Activated CD8-positive, alpha-beta memory T cell treated with anti-CD3 and anti-CD28 coated beads for 4 hours (primary cell): ENCODE measurements at places on chromosomes 3 and 15.

GRCh38 chr3:117735481-117736101, 1026.0 kb downstream of the TUSC7 start:
- DNase-seq: no peak

DNA sequence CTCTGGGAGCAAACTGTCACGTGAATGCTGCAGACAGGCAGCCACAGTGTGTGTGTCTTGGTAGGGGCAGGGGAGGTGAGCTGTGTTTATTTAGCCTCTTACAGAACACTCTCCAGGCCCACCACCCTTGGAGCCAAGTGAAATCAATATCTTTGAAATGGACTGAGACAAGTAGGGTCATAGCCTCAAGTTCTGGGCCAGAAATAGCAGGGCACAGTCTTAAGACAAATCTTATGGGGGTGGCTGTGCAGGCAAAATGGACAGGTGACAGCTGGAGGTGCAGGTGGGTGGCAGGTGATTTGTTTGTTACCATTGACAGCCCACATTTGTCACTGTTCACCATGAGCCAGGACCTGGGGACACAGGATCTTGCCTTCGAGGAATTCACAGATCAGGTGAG, 93.6 kb upstream of the NMNAT3 start:
- DNase-seq: no peak

DNA sequence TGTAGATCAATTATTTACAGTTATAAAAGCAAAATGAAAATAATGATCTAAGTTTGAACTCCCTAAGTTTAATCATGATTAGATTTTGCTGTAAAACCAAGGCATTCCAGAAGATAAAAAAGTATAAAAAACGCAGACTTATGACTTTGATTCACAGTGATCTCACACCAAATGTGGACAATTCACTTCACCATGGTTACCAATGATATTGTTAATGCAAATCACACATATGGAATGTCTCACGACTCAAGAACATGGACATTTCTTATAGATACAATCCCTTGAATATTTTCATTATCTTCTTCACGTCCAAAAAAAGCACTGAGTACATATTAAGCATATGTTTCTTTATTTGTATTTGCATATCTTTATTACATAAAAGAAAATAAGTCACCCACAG, 1054.2 kb downstream of the NAALADL2 start:
- no peak for DNase-seq

GRCh38 chr3:172210355-172210754, 171.0 kb downstream of the FNDC3B start:
- DNase-seq: no peak

- no peak for DNase-seq
Observed at GRCh38 chr3:186172353-186172752, 63.5 kb upstream of the ETV5 start.

- DNase-seq: peak; percentile 30
Observed at GRCh38 chr3:32238453-32239306, at the start of gene CMTM8. TSS of gene CMTM8 (plus strand) at chr3:32238680. CDS start at chr3:32238973, 293 bp downstream.

DNA sequence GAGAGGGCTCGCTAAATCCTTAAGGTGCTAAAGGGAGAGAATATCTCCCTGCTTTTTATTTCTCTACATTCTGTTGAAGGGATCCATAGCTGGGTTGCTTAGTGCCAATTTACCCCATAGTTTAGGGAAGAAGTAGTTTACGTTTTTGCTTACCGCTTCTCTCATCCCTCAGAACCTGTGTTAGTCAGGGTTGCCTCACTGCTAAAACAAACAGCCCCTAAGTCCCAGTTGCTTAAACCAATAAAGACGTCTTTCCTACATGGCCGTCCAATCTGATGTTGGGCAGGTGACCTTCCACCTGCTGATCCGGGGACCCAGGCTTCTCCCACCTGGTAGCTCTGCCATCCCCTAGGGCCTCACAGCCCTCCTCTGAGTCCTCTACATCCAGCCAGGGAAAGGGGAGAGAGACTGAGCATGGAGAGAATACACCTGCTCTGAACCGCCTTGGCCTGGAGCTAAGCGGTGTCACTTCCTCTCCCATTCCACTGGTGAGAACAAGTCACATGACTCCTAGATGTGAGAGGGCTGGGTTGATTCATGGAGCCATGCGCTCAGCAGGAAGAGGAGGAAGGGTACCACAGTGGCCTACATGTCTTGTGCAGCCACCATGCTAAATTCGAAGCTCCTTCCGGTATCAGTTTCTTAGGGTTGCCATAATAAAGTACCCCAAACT, 26.3 kb downstream of the DNASE1L3 start:
- DNase-seq: no peak

DNA sequence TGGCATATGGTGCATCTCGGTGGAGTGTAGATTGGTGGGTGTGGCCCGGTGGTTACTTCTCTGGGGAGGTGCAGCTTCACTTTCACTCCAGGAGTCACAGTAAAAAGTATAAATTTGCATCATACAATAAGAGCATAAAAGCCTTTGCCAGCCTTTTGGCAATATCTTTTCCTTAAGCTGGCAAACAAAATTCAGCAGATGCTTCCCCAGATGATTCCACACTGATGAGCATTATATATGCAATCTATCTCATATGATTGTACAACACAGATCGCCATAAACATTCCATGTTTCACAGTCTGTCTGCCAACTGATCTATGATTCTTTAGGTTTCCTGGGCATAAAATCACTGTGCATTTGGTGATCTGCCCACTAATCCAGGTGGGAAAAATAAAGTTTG, 120.2 kb upstream of the ALCAM start:
- DNase-seq: no peak

- DNase-seq: no peak
Observed at GRCh38 chr3:16290827-16291196, 25.8 kb downstream of the OXNAD1 start.

DNA sequence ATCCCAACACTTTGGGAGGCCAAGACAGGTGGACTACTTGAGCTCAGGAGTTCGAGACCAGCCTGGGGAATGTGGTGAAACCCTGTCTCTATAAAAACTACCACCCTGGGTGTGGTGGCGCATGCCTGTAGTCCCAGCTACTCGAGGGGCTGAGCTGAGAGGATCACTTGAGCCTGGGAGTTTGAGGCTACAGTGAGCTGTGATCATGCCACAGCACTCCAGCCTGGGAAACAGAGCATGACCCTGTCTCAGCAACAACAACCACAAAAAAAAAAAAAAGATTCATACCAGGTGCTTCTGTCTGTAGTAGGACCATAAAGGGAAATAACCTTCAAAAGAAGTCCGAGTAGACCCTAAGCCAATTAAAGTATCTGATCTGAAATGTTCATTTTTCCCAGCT, 94.5 kb downstream of the SERPINI1 start:
- DNase-seq: no peak

DNA sequence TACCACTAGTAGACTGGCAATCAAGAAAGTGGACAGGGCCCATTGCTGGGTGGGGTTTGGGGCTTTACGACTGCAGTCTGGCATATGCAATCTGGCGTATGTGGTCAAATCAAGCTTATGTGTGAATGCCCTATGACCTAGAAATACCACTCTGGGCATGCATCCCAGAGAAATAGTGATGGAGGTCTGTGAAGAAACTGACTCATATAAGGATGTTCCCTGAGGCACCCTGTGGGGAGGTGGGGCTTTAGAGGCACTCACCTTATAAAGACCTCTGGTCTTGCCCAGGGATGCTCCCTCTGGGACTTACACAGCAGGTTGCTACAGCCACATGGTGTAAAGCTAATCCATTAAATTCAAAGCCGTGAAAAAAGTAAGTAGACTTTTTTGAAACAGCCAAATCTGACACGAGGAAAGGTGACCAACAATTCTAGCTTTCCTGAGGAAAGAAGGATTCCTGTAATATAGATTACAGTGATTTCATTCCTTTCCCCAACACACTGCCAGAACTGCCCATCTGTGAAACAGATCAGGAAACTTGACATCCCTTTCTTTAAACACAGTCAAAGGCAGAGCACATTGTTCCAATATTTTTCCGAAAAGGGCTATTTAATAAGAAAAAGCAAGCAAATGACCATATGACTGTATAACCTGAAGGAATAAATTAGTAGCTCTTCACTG, 13.6 kb downstream of the RARRES1 start:
- DNase-seq: no peak

DNA sequence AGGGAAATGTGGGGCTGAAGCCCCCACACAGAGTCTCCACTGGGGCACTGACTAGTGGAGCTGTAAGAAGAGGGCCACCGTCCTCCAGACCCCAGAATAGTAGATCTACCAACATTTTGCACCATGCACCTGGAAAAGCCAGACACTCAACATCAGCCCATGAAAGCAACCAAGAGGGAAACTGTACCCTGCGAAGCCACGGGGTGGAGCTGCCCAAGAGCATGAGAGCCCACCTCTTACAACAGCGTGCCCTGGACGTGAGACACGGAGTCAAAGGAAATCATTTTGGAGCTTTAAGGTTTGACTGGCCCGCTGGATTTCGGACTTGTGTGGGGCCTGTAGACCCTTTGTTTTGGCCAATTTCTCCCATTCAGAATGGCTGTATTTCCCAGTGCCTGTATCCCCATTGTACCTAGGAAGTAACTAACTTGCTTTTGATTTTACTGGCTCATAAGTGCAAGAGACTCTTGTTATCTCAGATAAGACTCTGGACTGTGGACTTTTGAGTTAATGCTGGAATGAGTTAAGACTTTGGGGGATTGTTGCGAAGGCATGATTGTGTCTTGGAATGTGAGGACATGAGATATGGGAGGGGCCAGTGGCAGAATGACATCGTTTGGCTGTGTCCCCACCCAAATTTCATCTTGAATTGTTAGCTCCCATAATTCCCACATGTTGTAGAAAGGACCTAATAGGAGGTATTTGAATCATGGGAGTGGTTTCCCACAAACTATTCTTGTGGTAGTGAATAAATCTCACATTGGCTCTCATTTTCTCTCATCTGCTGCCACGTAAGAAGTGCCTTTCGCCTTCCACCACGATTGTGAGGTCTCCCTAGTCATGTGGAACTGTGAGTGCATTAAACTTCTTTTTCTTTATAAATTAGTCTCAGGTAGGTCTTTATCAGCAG, 105.8 kb downstream of the CBLB start:
- DNase-seq: no peak

GRCh38 chr3:190886945-190887344, 24.5 kb upstream of the GMNC start:
- DNase-seq: no peak

- DNase-seq: no peak
Observed at GRCh38 chr3:30894521-30895251, at the start of gene GADL1. TSS of gene GADL1 (minus strand) at chr3:30894661. CDS start at chr3:30894614, 47 bp downstream.

- DNase-seq: no peak
Observed at GRCh38 chr3:65793495-65794200, 245.1 kb downstream of the MAGI1 start.

DNA sequence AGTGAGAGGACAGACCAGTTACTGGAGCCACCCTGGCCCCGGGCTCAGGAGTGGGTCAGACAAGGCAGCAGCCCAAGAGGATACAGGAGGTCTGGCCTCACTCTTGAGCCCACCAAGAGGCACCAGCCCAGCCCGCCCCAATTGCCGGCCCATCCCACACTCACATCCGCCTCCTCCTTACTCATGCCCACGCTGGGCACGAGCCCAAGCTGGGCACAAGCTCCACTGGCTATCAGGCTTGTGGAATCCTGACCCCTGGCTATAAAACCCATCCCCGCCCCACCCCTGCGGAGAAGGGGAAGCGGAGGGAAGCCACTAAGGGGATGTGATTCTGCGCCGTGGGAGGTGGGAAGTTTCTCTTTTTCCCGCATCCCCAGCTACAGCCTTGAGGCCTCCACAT, 25.9 kb downstream of the ADCY5 start:
- no peak for DNase-seq

GRCh38 chr3:34361921-34362320, 563.5 kb downstream of the PDCD6IP start:
- DNase-seq: no peak

DNA sequence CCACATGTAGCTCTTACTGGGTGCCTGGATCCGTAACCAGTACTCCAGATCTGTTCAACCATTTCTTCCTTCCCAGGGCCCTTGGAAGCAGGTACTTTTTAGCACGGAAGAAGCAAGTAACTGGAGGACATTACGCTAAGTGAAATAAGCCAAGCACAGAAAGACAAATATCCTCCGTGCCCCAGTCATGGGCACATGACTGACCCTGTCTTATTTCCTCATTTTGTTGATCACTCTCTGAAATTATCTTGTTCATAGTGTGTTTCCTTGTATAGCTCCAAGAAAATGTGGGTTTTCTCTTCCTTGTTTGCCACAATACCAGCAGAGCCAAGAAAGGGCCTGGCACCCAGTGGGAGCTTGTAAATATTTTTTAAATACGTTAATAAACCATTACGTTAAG, 32.2 kb upstream of the MTMR14 start:
- no peak for DNase-seq

DNA sequence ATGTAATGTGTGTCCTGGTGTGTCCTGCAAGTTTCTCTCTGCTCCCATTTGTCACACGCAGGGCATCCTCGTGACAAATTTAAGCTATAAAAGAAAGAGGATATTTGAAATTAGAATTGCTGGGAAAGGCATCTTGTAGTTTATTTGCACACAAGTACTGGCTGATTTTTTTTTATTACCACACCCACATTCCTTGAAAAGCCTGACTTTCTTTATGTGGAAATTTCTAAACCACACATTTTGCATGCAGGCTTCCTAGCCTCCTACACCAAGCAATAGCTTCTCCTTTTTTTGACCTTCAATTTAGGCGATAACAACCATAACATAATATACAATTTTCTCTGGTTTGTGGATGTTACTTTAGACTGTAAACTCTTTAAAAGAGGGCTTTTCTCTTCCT, 126.1 kb downstream of the SERPINI1 start:
- DNase-seq: no peak

GRCh38 chr3:146561879-146562278, 17.5 kb upstream of the PLSCR1 start:
- no peak for DNase-seq

DNA sequence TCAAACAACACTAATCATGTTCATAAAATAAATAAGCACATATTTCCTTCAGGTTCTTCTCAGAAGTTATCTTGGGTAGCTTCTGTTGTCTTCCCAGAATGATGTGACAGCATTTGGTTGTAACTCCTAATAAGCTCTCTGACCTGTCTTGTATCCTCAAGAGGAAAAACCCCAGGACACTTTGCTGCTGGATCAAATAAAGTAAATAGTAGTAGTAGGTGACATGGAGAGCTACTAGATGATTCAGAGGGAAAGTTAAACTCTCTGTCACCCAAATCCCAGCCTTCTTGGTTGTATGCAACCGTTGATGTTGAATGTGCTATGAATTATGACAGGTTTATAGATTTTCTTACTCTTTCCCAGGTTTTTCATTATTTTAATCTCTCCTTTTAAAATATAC, 143.0 kb downstream of the ARPP21 start:
- DNase-seq: no peak

DNA sequence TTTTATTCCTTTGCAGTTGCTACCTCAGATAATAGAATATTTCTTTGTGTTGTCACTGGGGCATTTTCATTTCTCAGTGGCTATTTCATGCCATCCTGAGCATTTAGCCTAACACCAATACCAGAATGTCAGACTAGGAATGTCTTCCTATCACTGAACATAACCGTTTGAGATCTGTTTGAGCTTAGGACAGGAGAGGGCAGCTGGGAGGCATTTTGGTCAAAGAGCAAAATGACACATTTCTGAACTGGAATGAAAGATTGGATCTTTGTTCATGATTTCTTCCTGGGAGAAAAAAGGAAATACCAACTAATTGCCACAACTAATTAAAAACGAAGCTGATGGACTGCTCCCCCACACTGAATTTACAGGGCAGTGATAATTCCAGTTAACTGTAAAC, 921.3 kb upstream of the NR2F2 start:
- no peak for DNase-seq
